ENCODE measurements at places on chromosomes 16 and 17.
A peak's percentile ranks its signal among the peaks of the same experiment; 100 is the strongest.

DNA sequence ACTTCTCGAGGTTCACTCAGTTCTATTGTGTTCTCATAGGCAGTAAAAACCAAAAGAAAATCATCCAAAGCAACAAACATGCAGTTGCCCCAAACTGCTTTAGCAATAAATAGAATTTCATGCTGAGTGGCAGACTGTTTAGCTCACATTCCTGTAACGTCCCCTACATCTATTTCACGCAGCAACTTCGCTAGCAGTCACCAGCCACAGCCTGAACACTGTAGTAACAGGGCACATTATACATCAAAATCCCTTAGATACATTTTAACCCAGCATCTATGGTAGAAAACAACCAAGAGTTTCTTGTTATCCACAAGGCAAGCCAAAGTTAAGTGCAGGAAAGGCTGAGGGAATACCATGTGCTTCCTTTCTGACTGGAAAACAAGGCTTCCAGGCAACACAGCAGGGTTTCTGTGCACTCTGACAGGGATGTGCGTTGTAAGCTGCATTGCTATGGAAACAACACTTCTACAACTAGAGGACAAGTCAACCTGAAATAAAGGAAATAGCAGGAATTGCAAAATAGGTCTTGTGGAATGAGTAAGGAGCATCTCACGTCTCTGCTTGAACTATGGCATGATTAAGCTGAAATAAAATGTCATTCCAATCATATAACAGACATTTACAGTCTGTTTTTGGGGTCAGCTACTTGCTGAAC, 55.4 kb downstream of the CFDP1 start:
- no peak for DNase-seq

DNA sequence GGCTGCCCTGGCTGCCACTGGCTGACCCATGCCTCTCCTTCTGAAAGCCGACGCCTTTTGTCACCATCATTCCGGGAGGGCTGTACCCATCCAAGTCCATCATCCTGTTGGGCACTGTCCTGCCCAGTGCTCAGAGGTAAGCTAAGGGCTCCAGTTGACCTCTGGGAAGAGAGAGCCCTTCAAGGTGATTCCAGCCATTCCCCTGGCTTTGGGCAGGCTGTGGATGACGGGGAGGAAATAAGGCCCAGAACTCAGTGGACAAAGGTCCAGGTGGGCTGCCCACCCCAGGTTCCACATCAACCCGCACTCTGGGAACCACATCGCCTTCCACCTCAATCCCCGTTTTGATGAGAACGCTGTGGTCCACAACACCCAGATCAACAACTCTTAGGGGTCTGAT, 45.8 kb downstream of the NOS2 start:
- DNase-seq, result no peak

GRCh38 chr16:14240964-14241363, 169.8 kb downstream of the MRTFB start:
- DNase-seq, result no peak

DNA sequence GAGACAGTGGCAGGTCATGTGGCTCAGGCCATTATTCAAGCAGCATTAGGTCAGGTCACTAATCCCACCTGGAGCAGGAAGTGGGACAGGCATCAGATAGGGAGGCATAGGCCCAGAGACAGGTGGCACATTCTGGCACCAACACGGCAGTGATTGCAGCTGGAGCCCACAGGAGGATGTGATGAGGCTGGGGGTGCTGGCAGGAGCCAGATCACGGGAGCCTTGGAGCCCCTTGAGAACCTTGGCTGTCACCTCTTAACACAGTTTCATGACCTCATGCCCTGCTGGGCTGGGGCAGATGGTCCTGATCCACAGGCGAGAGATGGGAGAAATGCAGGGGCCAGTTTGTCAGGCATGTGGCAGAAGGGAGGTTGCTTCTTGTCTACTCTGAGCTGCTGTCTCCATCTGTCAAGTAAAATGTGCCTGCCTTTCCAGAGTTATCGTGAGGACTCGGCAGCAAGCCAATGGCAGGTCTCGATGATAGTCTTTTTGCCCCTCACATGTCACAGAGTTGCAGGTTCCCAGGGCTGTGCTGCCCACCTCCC, 109.6 kb downstream of the CLEC16A start:
- no peak for DNase-seq

DNA sequence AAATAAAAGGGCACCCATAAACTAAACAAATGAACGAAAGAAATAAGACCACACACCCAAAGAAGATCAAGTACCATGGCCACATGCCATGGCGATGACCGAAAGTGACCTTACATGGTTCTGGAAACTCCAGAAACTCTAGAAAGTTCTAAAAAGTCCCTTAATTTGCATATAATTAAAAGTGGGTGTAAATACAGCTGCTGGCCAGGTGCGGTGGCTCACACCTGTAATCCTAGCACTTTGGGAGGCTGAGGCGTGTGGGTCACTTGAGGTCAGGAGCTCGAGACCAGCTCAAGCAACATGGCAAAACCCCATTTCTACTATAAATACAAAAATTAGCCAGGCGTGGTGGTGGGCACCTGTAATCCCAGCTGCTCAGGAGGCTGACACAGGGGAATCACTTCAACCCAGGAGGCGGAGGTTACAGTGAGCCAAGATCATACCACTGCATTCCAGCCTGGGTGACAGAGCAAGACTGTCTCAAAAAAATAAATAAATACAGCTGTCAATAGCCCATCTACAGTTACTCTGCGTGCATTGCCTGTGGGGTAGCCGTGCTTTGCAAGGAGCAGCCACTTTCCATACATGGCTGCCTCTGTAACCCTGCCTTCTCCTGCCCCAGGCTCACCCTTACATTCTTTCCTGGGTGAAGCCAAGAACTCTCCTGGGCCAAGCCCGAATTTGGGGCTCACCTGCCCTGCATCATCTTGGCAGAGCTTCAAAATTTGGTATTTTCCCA, 7.2 kb upstream of the ZNF778 start:
- no peak for DNase-seq

DNA sequence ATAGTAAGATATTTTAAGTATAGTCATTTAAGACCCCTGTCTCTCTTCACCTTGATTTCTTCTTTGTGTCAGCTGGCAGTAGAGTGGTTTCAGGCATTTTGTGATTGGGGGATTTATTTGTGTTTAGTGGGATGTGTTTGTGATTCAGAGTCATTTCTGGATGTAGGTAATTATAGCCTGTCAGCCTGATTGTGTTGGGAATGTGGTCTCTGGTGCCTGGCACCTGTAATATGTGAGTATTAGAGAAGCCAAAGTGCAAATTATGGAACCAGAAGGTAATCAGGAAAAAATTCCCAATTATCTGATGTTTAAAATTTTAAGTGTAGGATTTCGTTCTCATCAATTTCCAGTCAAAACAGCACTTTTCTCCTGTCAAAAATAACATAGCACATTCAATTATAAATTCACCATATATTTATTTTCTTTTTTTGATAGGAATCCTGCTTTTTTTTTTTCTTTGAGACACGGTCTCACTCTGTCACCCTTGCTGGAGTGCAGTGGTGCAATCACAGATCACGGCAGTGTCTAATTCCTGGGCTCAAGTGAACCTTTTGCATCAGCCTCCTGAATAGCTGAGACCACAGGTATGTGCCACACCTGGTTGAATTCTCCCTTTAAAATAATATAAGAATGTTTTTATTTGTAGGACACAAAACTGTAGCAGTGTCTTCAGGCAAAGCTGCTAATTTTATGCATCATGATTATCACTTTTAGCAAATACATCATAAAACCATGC, 42.7 kb downstream of the ATF7IP2 start:
- DNase-seq, result no peak

- no peak for DNase-seq
These were observed 1.1 kb upstream of the NTN1 start for GRCh38 chr17:9020096-9020823.

GRCh38 chr16:359871-360697, 7.6 kb upstream of the AXIN1 start:
- DNase-seq, result no peak

- no peak for DNase-seq
These were observed 121.7 kb downstream of the IRX5 start for GRCh38 chr16:55052348-55052734.

- peak; percentile 11 for DNase-seq
These were observed 22.2 kb downstream of the TRPV3 start for GRCh38 chr17:3535253-3535995.

DNA sequence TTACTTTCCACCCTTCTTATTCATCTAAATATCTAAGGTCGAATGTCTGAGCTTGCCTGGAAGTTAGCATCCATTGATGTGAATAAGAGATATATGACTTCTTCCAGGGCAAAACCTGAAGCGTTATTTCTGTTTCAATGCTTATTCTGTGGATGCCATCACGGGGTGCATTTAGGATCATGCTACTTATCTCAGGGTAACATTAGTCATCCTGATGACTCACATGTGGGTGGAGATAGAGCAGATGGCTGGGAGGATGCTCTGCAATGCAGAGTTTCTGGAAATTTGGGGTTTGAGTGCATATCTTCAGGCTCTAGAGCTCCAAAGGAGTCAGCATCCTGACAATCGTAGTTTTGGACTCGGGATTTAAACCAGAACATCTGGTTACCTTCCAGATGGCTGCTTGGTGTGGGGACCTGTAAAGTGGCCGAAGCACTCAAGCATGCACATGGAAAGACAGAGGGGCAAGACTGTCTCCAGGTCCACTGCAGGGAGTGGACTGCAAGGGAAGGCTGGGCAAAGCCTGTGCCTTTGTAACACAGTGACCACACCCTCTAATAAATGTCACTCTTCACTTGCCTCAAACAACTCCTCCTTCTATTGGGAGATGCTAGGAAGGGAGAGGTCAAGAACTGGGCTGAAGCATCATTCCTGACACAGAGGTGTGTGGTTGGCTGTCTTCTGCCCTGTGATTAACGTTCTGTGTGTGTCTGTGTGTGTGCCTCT, 175.2 kb upstream of the SALL1 start:
- no peak for DNase-seq

GRCh38 chr17:45756266-45756991, 27.7 kb upstream of the CRHR1 start:
- no peak for DNase-seq

DNA sequence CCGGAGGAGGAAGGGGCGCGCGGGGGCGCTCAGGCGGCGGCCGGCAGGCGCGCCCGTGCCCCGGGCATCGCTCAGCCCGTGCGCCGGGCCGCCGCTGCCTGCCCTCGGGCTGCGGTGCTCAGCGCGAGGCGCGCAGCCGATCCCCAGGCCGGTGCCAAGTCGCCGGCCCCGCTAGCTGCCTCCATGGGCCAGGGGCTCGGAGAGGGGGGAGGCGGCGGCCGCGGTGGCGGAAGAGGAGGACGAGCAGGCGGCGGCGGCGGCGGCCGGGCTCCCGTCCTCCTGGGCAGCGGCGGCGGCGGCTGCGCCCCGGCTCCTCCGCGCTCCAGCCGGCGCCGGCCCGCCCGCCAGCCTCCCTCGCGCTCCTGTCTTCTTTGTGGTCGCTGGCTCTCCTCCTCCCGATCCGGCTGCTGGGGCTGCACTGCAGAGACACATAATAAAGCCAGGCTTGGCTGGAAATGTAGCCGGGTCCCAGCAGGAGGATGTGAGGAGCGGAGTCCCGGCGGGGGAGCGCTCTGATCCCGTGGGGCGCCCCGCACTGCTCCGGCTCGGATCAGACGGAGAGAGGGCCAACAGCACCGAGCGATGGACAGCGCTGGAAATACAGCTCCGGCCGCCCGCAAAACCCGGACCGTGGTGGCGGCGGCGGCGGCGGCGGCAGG, 889 bp upstream of the ZNF423 start:
- no peak for DNase-seq

DNA sequence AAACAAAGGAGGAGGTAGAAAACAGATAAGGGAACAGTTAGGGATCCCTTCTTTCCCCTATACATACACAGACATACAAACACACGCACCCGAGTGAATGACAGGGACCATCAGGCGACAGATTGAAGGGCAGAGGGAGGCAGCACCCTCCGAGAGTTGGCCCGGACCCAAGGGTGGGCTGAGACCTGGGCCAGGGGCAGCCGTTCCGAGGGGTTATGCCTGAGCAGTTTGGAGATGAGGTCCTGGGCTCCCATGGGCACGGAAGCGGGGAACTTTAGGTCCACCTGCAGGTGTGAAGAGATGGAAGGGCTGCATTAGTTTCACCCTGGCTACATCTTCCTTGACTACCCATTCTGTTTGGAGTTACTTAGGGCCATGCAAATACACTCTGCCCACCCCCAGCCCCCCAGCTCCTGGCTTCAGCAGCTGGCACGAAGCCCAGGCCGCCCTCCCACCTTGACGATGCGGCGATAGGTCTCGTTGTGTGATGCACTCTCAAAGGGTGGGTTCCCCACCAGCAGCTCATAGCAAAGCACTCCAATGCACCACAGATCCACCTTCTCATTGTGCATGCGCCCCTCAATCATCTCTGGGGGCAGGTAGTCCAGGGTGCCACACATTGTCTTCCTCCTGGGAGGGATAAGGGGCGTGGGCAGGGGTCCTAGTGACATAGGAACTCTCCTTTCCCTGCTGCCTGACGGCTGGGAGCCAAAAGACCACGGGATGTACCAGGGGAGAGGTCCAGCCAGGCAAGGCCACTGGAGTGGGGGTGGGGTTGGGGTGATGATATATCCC, 5.4 kb downstream of the AURKB start:
- DNase-seq, result no peak

- DNase-seq, result no peak
These were observed 1023.4 kb upstream of the CDH8 start for GRCh38 chr16:63059676-63060075.

DNA sequence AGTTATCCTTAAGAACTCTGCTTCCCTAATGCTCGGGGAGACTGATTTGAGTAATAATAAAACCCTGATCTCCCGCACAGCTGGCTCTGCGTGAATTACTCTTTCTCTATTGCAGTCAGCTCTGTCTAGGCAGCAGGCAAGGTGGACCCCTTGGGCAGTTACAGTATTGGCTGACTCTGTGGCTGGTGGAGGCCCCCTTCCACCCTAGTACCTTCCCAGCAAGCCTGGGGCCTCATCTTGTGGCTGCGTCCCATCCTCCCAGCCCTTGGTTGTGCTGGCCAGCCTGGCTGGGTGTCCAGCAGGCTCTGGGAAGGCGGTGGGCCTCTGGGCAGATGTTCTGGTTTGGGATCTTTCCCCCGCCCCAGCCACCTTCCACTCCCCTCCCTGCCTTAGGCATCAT, 44.5 kb downstream of the CFAP20 start:
- DNase-seq, result no peak

- no peak for DNase-seq
These were observed 29.3 kb downstream of the TK2 start for GRCh38 chr16:66520406-66521170.

- no peak for DNase-seq
These were observed 105.9 kb downstream of the IRX3 start for GRCh38 chr16:54180421-54181359.

- DNase-seq, result no peak
These were observed 39.0 kb downstream of the NLK start for GRCh38 chr17:28081467-28081866.

GRCh38 chr16:48814994-48815393, 205.0 kb upstream of the N4BP1 start:
- DNase-seq, result no peak

- DNase-seq, result no peak
These were observed 635 bp upstream of the AATF start for GRCh38 chr17:36947922-36948716.

- DNase-seq, result no peak
These were observed 131.0 kb downstream of the RBFOX3 start for GRCh38 chr17:79479876-79480275.

Data from activated CD4-positive, alpha-beta T cell treated with anti-CD3 and anti-CD28 coated beads for 24 hours (primary cell).